ENCODE measurements at places on chromosomes 6 and 20. TPM values are rescaled to one million over a fixed set of nuclear protein-coding genes. Genes with fewer than 3 reads are reported as not detected.

MOCS1 gene
- 18.0 TPM for total RNA-seq

SOX4 gene
- 7.6 TPM for total RNA-seq

NKX2-2 gene
- not detected for total RNA-seq

C20orf204 gene
- total RNA-seq, result not detected

SLC52A3 gene
- not detected for total RNA-seq

RSPO3 gene
- not detected for total RNA-seq

GNAS gene
- 635 TPM for total RNA-seq

DACT2 gene
- 7.8 TPM for total RNA-seq

HLA-DQA1 gene
- total RNA-seq, result not detected

PPP2R5D gene
- 35.6 TPM for total RNA-seq

CALHM5 gene
- total RNA-seq, result 8.9 TPM

MEI4 gene
- not detected for total RNA-seq

RNF217 gene
- total RNA-seq, result 9.7 TPM

PDE10A gene
- 24.4 TPM for total RNA-seq

MLN gene
- not detected for total RNA-seq

ADGRB3 gene
- total RNA-seq, result 1.3 TPM

TUBB2B gene
- total RNA-seq, result 6.3 TPM

GPX5 gene
- not detected for total RNA-seq

Data from cardiac atrium fibroblast (primary cell).